Posterior cingulate gyrus (tissue), 11 donors: ENCODE measurements at places on chromosomes 4 and X.
A peak's percentile ranks its signal among the peaks of the same experiment; 100 is the strongest.

GRCh38 chrX:150696331-150696730, 3.1 kb downstream of the MTMR1 start:
- no peak for DNase-seq

DNA sequence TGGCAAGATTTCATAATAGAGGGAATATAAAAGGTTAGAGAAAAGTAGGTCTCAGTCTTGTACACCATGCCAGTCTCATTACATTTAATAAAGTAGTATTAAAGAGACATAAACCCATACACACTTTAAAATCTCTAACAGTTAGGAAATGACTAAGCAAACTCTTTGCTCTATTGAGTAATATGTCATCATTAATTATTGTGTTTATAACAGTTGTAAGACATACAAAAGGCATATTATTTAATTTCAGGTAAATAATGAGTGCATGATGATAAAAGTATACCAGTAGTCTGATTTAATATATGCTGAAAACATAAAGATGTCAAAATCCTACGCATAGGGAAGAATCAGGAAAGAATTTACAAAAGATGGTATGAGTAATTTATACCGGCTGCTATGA, 31.0 kb upstream of the FGG start:
- no peak for DNase-seq

GRCh38 chr4:89665662-89666061, 171.3 kb downstream of the SNCA start:
- DNase-seq: no peak

DNA sequence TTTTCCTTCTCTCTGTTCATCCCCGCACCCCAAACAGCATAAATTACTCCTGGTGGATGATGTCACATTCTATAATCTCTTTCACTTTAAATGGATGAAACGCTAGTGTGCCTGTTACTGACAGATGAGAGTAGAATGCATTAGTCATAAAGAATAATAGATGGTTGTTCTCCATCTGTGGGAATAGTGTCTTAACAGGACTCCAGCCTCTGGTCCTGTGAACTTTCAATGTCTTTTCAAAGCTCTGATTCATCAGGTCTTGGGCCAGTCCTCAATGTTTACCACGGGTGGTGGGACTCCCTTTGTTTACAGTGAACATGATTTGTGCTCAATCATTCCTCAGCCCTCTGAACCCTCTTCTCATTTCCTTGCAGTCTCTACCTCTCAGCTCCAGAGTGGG, 182.6 kb downstream of the GABRB1 start:
- no peak for DNase-seq

- DNase-seq: no peak
These were observed 225.2 kb downstream of the ADGRL3 start for GRCh38 chr4:61425315-61425714.

DNA sequence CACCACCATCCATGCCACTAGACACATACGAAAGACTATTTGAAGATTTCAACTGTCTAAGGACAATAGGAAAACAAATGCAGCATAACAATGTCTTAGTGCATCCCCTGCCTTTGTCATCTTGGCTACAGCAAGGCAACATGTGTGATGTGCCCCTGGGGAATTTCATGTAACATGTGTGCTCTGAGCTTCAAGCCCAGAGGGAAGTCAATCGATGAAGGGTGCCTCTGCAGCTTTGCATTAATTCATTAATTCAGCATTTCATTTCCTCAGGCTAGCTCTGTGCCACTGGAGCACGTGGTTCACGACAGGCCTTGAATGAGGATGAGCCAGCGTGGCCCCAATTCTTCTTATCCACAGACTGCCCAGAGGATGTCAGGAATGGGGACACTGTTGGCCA, 253.9 kb upstream of the GPC4 start:
- no peak for DNase-seq

GRCh38 chr4:23135792-23136645, 443.3 kb downstream of the GBA3 start:
- no peak for DNase-seq

DNA sequence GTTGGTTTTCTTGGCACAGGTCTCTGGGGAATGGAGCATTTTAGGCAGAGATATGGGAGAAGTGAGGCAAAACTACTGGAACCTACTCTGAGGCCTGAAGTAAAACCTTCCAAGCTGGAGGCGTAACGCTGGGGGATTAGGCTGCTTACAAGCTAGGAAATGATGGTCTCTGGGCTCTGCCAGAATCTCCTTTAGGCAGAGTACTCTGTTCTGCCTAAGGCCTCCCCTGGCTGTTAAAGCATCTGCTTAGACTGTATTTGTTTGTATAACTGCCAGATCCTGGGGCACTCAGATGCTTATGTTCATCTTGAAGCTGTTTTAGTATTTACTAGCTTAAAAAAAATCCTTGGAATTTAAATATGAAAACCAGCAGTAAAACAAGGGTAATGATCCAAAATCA, 822.2 kb downstream of the RPA4 start:
- no peak for DNase-seq

DNA sequence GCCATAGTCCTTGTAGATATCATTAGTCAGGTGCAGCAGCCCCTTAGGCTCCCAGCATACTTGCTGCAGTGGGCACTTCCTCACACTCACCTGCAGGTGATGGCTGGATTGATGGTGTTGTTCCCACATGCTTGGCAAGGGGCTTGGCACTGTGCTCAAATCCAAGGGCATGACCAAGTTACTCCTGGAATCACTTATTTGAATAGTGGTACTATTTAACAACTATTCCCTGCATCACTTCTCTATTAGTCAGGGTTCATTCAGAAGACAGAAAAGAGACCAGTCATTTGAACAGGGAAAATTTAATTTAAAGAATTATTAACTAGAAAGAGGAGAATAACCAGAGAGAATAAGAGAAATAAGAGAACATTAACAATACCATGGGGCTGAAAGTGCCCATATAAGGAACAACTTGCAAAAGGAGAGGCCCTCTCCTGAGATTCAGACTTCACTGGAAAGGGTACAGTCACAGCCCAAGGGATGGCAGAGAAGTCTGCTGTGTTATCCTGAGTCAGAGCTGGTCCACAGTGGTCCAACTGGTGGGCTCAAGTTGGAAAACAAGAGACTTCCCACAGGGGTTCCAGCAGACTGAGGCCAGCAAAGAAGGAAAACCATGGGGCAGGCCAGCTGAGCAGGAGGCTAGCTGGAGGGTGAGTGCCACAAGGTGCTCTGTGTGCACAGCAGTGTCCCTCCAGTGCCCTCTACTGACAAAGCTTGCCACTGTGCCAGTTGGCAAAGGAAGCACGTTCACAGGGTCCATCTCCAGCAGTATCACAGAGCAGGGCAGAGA, 9.8 kb downstream of the SPP1 start:
- peak; percentile 45 for DNase-seq

- DNase-seq: no peak
These were observed 394.7 kb upstream of the CPEB2 start for GRCh38 chr4:14607578-14607977.

DNA sequence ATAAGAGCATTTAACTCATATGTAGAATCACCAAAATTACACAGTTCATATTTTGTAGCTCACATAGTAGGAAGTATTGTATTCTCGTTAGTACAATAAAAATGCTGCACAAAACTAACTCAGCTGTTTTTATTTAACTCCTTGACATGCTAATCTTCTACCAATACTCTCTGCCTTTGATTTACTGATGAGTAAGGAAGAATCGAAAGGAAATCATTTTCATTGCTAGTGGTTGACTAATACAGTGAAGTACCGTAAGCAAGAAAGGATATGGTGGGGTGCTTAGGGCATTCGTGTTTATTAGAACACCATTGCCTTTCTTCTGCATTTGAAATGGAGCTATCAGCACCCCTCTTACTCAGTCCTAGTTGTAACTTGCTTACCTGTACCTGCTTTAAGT, 1239.1 kb upstream of the TENM3 start:
- no peak for DNase-seq

- DNase-seq: no peak
These were observed 733.4 kb downstream of the ADGRL3 start for GRCh38 chr4:61933527-61933926.

DNA sequence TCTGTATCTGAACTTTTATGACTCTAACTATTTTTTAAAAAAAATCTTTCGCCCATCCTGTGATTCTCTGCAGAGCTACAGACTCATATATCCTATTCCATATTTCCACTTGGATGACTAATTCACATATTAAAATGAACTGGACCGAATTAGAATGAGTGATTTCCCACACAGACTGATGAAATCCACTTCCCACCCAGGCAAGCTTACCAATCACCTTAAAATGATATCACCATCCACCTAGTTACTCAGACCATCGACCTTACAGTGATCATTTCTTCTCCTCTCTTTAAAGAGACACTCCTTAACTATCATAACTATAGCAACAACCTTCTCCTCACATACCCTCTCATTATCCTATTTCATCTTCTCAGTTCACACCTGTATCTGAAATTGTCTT, 34.1 kb upstream of the GUCY1B1 start:
- no peak for DNase-seq

DNA sequence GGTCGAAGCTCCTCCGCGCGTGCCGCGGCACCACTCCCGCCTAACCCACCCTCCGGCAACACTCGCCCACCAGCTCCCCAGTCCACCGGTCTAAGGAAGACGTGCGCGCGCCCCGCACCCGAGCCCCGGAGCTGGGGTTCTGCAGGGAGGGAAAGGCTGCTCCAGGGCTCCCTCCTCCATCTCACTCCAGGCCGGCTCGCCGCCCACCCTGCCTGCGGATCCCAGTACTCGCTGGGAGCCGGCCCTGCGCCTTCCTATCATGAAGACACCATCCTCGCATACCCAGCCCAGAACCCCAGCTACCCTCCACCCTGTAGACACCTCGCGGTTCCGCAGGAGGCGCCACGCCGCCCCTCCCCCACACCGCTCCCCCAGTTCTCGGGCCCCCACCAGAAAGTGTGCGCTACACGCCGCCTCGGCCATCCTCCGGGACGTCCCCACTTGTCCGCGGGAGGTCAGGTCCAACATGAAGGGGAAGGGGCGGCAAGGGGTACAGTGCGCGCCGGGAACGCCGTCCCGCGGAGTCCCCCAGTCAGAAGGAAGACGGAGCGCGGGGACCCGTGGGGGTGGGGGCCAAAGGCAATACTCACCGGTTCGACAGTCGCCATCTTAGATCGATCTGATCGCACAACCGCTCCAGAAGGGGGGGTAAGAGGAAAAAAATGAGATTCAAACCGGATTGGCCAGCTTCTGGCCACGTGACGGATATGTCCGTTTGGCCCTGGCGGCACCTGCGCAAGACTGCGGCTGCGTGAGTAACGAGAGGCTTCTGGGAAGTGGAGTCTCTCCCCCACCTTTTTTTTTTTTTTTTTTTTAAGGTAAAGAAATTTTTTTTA, at the start of gene EIF4E:
Gene EIF4E (minus strand): TSS at position 629 of the 836 bp plus-strand sequence. CDS start 21 bp downstream, at position 608.
- DNase-seq: peak; percentile 92

GRCh38 chr4:105276361-105277104, 129.9 kb downstream of the TET2 start:
- no peak for DNase-seq

GRCh38 chrX:100407784-100408712, 2.0 kb downstream of the PCDH19 start:
- no peak for DNase-seq

GRCh38 chr4:23889814-23890341, at the start of gene PPARGC1A:
Gene PPARGC1A, minus strand, starts transcription at chr4:23890047. Its CDS starts 90 bp downstream, at chr4:23889957.
- no peak for DNase-seq

- peak; percentile 89 for DNase-seq
These were observed 51.9 kb downstream of the TMPRSS11F start for GRCh38 chr4:68077737-68078136.

- no peak for DNase-seq
These were observed 65.3 kb downstream of the PDLIM5 start for GRCh38 chr4:94516999-94517398.

DNA sequence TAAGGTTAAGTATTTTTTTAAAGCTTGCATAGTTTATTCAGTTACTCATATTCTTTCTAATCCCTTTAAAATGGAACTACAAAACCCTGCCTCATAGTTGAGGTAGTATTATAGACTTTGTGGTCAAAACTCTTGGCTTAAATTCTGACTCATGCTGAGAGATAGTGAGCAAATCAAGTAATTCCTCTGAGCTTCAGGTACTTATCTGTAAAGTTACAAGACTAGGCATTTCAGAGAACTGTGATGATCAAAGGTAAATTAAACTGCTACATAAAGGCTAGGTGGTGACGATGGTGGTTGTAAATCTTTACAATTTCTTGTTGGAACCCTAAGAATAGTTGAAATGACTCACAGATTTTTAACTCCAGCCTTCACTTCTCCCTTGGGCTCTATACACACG, 3.2 kb upstream of the CLOCK start:
- no peak for DNase-seq

DNA sequence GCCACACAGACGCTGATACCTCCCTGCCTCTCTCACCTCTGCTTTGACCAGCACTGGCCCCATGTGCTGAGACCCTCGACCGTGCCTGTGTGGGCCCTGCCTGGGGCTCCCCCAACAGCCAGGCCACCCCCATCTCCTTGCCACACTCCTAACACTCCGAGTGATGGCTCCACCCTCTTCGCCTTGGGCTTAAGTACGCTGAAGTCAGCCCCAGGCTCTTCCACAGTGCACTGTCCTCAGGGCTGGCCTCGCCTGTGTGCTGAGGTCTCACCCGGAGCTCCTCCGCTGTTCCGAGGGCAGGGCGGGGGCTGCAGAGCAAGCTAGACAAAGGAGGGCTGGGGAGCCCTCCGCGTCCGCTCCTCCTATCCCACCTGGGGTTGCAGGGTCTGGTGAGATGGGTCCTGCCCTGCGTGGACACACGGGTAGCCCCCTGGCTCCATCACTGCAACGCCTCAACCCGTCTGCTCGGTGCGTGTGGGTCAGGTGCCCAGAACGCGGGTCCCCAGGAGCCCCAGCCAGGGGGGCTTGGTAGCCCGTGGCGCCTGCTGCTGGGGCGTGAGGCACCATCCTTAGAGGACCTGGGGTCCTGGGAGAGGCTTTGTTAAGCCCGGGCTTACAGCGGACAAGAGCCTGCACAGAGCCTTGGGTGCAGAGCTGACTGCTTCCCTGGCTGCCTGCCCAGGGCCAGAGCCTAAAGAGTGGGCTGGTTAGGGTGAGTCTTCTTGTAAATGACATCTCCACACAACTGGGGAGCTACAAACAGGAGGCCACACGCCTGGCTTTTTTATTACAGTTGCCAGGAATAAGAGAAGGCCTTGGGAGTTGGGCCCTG, 42.6 kb upstream of the NKX1-1 start:
- DNase-seq: no peak

DNA sequence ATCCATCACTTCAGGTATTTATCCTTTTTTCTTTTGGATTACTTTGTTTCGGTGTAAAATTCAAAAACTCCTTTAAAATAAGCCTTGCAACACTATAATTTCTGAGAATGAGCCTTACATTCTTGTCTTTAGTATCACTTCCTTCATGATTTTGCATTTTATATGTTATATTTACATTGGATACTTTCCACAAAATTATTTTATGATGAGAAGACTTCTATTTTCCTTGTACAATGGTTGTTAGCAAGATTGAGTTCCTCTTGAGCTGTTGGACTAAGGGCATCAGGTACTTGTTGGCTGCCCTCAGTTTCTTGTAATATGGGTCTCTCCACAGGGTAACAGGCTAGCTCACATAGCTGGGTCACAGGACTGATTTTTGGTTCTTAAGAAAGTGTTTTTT, 22.7 kb upstream of the HPGDS start:
- no peak for DNase-seq

- no peak for DNase-seq
These were observed 133.9 kb downstream of the TET2 start for GRCh38 chr4:105280338-105281123.

GRCh38 chrX:78181307-78181706, 41.9 kb upstream of the TAF9B start:
- DNase-seq: no peak

GRCh38 chr4:135144498-135144897, 942.9 kb upstream of the PABPC4L start:
- no peak for DNase-seq
